NCI-H1092 treated with DMSO at 0.1 percent for 48 hours (cell line): ENCODE measurements at places on chromosomes 2 and 18.

DNA sequence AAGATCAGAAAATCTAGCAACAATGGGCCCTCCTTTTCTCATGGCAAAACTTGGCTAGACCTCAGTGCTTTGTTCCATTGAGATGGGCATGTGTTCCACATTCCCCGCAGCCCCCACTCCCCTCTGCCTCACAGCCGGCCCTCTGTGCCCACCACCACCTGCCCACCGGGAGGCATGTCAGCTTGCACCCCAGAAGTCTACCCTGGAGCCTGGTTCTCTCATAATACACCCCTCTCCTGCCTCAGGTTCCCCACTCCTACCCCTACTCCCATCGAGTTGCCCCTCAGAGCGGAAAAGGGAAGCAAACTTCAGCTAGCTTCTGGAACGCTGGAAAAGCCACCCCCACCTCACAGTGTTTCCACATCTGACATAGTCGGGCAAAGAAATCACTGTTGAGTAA lies 219.0 kb downstream of the ANAPC1 start:
- DNase-seq, result no peak

GRCh38 chr2:26191316-26192159 lies 18.6 kb downstream of the GAREM2 start:
- DNase-seq, result no peak

DNA sequence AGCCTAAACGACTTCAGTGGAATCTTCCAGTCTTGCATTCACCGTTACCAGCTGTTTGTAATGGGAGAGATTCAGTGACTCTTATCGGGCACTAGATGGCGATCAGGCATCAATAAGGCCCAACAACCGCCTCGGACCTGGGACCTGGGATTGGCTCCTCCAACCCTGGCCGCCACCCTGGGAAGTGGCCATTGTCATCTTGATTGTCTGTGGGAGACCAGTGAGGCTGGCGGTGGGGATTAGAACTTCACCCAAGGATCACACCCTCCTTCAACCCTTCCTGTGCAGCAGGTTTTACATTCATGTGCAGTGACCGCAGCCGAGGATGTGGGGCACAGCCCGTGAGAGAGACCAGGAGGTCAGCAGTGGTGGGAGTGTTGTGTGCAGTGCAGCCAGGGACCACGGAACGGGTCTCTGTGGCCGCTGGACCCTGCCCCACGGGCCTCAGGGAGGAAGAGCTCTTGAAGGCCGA lies 85.3 kb downstream of the SPP2 start:
- DNase-seq, result peak; percentile 70

- DNase-seq, result no peak
Measured at GRCh38 chr2:47230418-47230817, 75.3 kb upstream of the STPG4 start.

- no peak for DNase-seq
Measured at GRCh38 chr2:28358668-28359201, 33.9 kb upstream of the FOSL2 start.

DNA sequence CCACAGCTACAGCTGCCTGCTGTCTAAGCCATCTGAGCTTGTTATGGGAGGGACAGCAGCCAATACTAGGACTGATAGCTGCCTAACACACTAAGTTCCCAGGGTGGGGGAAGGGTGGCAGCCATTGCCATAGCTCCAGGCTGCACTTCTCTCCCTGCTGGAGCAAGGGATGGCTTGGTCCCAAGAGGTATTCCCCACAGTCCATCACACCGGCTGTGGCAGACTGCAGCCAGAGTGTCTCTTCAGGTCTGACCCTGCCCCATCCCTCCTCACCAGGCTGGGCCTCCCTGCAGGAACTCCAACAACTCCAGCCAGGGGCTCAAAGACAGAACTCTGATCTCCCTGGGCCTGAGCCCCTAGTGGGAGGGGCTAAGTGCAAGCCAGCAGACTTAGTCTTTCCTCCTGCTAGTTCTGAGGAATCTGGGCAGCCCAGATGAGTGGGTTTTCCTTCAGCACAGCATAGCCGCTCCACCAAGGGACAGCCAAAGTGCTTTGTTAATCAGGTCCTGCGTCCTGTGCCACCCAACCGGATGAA lies 632.1 kb downstream of the SOCS6 start:
- no peak for DNase-seq

- no peak for DNase-seq
Measured at GRCh38 chr2:138640921-138641676, 139.1 kb downstream of the NXPH2 start.

GRCh38 chr2:18510775-18511174 lies 49.7 kb downstream of the RDH14 start:
- DNase-seq, result no peak

DNA sequence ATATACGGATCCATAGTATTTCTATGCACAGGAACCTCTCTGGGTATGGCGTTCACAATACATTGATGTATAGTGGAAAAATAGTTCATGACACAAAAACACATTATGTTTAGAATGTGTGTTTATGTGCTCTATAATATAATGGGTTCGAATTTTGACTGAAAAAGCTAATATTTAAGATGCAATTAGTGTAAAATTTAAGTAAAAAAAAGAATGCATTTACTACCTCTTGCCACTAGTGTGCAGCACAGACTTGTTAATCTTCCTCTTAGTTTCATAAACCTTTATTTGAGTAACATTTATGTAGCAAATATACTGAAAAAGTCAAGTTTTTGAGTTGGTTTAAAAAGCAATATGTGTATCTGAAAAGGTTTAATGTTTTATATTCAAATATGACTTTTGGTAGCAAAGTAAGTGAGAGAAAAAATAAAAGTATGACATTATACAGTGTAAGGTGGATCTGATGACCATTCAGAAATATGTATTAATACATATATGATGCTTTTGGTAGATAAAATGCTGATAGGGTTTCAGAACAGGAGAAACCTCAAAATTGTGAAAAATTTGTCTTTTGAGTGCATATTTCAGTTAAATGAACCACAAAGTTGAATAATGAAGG lies 49.4 kb downstream of the CCDC102B start:
- DNase-seq, result peak; percentile 48

- DNase-seq, result no peak
Measured at GRCh38 chr2:232501331-232501771, 13.7 kb upstream of the ECEL1 start.

DNA sequence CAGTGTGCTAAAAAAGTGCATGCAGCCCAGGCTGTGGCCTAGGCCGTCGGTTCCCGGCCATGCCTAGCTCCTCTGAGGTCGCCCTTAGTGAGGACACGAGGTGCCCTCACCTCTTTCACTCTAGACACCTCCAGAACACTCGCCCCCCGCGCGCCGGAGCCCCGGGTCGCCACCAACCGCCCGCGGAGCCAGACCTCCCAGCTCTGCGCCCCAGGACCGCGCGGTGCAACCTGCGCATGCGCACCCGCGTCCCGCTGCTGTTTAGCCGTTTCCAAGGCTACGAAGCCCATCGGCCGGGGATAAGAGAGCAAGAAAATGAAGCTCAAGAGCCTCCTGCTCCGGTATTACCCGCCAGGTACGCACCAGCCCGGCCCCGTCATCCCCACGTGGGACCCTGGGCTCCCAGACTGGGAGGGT lies at the start of gene DAW1:
Gene DAW1, plus strand, starts transcription at position 257 of the 417 bp plus-strand sequence. Its CDS starts 59 bp downstream, at position 316.
- DNase-seq, result no peak

- DNase-seq, result no peak
Measured at GRCh38 chr2:27772804-27773203, 1.3 kb downstream of the MRPL33 start.

DNA sequence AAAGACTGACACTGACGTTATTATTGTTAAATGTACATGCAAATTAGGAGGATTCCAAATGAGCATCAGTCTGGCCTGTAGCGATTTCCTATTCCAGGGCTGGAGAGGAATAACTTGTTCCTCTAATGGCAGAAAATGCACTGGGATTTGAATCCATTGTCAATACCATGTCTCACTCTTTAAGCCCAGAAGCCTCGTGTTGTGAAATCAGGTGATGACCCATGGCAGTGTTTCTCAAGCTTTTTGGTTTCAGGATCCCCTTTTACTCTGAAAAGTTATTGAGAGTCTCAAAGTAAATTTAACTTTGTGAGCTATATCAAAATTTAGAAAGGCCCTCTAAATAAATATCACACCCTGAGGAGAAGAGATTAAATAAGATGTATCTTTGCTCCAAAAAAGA lies 279.2 kb downstream of the GALR1 start:
- no peak for DNase-seq

DNA sequence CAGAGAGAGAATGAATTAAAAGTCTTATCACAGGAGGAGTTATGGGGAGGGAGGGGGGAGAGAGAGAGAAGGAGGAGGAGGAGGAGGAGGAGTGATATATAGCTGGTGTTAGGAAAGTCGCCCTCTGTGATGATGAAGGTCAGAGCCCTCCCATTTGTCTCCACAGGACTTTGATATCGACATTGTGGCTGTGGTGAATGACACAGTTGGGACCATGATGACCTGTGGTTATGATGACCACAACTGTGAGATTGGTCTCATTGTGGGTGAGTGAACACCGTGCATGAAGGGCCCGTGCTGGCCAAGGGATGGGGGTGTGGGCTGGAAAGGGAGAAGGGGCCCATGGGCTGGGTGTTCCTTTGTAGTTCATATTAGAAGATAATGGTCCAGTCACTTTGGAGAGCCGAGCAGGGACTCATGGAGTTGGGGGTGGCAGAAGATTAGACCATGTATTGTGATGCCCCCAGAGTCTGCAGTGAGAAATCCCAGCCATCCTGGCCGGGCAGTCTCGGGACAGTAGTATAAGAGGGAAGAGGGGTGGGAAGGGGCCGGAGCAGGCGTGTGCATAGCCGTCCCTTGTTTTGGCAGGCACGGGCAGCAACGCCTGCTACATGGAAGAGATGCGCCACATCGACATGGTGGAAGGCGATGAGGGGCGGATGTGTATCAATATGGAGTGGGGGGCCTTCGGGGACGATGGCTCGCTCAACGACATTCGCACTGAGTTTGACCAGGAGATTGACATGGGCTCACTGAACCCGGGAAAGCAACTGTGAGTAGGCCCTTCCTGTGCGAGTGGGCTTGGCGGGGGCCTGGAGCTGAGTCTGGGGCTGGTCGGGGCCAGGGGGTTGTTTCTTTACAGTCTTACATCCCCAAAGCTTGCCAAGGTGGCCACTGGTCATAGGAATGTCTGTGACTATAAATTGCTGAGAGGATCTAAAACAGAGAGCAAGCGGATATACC lies 40.0 kb downstream of the HK2 start:
- DNase-seq, result no peak

GRCh38 chr18:62846313-62846712 lies 131.0 kb downstream of the PHLPP1 start:
- no peak for DNase-seq

DNA sequence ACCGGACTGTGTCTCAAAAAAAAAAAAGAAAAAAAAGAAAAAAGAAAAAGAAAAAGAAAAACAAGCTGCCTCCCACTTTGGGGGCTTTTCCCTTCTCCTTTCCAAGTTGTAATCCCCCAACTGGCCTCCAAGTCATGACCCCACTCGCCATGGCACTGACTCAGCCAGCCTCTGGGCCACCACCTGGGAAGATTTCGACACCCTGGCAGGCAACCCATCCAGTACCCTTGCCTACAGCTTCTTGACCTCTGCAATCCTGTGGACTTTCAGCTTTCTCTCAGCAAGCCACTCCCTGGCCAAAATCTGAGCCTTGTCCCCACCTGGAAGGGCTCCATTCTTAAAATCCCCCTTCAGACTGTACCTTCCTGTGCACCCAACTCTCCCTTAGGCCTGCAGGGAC lies 22.3 kb upstream of the FOSL2 start:
- DNase-seq, result no peak

- DNase-seq, result no peak
Measured at GRCh38 chr2:27885661-27886060, 4.5 kb downstream of the RBKS start.

DNA sequence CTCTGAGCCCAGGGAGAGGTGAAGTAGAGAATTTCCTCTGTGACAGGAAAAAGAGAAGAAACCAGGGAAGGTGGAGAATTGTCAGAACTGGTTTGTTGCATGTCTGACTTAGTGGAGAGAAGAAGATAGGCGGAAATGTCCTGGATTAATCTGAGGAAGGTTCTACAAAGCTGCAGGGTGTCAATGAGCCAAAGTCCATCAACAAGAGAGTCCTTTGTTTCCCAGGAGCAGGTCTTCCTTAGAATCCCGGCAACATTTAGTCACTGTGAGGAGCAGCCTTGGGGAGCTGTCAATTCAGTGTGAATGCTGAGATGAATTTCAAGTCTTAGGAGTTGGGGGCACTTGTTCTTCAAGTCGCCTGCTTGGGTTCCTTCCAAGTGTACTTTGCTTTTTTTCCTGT lies 88.4 kb upstream of the CELF4 start:
- no peak for DNase-seq

DNA sequence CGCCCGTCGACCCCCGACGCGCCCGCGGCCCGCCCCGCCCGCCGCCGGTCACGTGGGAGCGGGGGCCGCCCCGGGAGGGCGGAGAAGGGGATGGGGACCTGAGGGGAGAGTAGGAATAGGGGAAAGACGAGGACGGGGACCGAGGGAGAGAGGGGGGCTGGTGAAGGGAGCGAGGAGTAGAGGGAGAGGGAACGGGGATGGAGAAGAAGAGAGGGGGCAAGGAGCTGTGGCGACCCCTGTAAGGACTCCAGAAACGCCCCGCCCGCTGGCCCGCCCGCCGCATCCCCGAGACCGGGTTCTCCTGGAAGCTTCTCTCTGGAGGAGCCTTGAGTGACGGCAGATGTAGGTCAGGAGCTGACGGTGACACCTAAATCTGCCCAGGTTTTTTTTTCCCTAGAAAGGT lies 615 bp downstream of the ADNP2 start:
- peak; percentile 51 for DNase-seq

- no peak for DNase-seq
Measured at GRCh38 chr2:45433363-45433762, 177.7 kb downstream of the SRBD1 start.

- peak; percentile 5 for DNase-seq
Measured at GRCh38 chr18:13112982-13113381, 105.6 kb upstream of the LDLRAD4 start.

DNA sequence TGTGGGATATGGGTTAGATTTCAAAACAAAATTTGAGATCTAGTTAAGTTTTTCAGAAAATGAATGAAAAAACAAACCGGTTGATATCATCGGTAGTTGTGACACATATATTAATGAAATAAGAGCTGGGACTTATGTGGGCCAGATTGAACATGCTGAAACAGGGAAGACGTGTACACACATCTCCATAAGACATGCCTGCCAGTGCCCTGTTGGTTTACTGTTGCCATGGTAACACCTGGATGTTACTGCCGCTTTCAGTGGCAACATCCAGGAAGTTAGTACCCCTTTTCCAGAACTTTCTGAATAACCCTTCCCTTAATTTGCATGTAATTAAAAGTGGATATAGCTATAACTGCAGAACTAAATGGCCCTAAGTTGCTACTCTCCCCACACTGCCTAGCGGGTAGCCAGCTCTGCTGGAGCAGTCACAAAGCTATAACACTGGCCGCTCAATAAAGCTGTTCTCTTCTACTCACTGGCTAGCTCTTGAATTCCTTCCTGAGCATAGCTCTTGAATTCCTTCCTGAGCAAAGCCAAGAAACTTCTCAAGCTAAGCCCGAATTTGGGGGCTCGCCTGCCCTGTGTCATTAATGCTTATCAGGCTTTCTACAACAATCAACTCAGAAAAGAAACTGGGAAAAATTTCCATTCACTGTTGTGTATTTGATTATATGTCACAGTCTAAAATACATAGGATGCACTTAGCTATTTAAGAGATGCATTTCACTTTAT lies 776.3 kb upstream of the CDH7 start:
- DNase-seq, result no peak

- no peak for DNase-seq
Measured at GRCh38 chr2:45332094-45332493, 279.0 kb downstream of the SRBD1 start.

- no peak for DNase-seq
Measured at GRCh38 chr2:158914731-158915130, 53.7 kb upstream of the TANC1 start.

GRCh38 chr18:9965711-9966624 lies 52.2 kb downstream of the VAPA start:
- no peak for DNase-seq
